ENCODE measurements at places on chromosomes 11 and 22. TPM values are rescaled to one million over a fixed set of nuclear protein-coding genes. Genes with fewer than 3 reads are reported as not detected.

DNA sequence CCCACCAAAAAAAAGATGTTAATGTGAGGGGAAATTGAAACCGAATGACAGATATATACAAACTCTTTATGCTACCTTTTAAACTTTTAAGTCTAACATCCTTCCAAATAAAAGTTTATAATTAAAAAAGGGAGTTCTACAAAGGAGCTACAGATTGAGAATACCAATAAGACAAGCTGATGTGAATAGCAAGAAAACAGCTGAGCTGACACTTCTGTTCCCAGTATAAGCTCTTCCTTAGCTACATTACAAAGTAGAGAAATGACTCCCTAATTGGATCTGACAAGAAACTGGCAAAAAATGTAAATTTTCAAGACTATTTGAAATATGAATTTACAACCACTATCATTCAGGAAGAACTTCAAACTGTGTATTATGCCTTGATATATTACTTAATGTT is 294.6 kb upstream of the SYN3 start:
- H3K36me3 ChIP-seq: no peaks in the 10 kb centered on the region
- H3K4me3 ChIP-seq: no peak overlapping the region
- H3K4me1 ChIP-seq: peaks cover 5% of the 10 kb centered on the region
- no peak for DNase-seq

DNA sequence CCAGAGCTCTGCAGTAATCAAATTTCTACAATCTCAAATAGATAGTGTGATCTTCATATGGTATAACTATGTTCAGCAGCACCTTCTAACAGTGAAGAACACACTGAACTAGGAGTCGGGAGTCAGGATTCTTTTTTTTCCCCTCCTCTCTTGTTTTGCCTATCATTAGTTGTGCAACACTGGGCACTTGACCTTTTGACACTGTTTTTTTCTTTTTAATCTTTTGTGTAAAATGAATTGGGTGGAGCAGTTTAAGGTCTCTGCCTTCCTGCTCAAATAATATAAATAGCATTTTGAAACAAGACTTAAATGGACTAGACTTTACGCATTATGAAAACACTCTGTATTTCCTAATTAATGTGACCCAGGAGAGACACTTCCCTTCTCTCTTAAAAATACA is 39.7 kb downstream of the CTSC start:
- H3K27me3 ChIP-seq: no peaks in the 10 kb centered on the region
- H3K4me1 ChIP-seq: no peaks in the 10 kb centered on the region
- H3K36me3 ChIP-seq: no peaks in the 10 kb centered on the region
- H3K4me3 ChIP-seq: no peak overlapping the region

- no peak for DNase-seq
- H3K27ac ChIP-seq: no peak overlapping the region
- H3K36me3 ChIP-seq: no peaks in the 10 kb centered on the region
Observed at GRCh38 chr11:78921509-78921908, 346.8 kb upstream of the NARS2 start.

- no peak for DNase-seq
- H3K27ac ChIP-seq: no peak overlapping the region
- no peaks in the 10 kb centered on the region for H3K27me3 ChIP-seq
- H3K4me3 ChIP-seq: no peak overlapping the region
- H3K36me3 ChIP-seq: no peaks in the 10 kb centered on the region
Observed at GRCh38 chr11:94152678-94153065, 24.0 kb downstream of the PANX1 start.

GRCh38 chr11:14376920-14377319 is 17.9 kb upstream of the RRAS2 start:
- no peak overlapping the region for H3K27ac ChIP-seq
- DNase-seq: no peak
- H3K27me3 ChIP-seq: no peaks in the 10 kb centered on the region
- H3K4me1 ChIP-seq: peaks cover 13% of the 10 kb centered on the region
- H3K4me3 ChIP-seq: no peak overlapping the region

DNA sequence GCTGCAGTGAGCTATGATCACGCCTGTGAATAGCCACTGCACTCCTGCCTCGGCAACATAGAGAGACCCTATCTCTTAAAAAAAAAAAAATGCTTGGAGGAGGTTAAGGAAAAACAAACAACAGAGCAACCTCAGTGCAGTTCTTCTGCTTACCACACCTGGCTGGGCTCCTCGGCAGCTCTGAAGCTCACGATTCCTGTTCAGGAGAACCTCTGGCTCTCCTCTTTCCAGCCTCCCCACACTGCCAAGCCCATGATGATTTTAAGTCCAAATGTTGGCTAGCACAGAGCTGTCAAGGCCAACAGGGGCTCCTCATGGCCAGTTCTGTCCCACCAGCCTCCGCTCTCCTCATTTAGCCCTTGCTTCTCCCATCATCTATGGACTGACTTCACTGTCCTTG is 69.7 kb upstream of the ARFGAP3 start:
- H3K4me1 ChIP-seq: peaks cover 25% of the 10 kb centered on the region
- no peak overlapping the region for H3K27ac ChIP-seq
- no peak for DNase-seq
- no peak overlapping the region for H3K4me3 ChIP-seq

- H3K36me3 ChIP-seq: no peaks in the 10 kb centered on the region
- 0 out of 2 replicates have a peak, but pooled peaks cover 3% of the 10 kb centered on the region for H3K27me3 ChIP-seq
- no peak for DNase-seq
- no peaks in the 10 kb centered on the region for H3K4me1 ChIP-seq
- H3K27ac ChIP-seq: no peak overlapping the region
Observed at GRCh38 chr11:31922450-31922849, 111.3 kb upstream of the PAX6 start.

GRCh38 chr22:32567544-32567943 is 92.9 kb downstream of the FBXO7 start:
- H3K36me3 ChIP-seq: no peaks in the 10 kb centered on the region
- H3K27me3 ChIP-seq: no peaks in the 10 kb centered on the region
- no peak for DNase-seq

DNA sequence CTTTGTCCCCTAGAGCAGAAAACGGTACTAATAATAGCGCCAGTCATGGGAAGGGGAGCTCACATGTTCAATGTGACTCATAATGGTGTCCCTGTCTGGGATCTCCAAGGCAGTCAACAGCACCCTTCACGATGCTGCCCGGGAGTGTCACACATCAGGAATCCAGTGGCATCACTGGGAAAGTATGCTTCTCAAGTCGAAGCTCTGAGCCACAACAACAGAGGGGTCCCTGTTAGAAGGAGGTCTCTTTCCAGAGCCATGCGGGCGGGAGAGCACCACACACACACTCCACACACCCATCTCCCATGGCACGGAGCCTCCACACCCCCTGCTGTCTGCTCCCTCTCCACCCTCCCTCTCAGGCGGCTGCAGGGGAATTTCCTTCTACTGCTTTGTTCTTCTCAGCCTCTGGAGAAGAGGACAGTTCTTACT is 119.7 kb downstream of the ETS1 start:
- peaks cover 80% of the 10 kb centered on the region for H3K36me3 ChIP-seq
- H3K27me3 ChIP-seq: no peaks in the 10 kb centered on the region

GRCh38 chr11:22234743-22235142 is 41.9 kb downstream of the ANO5 start:
- H3K27ac ChIP-seq: no peak overlapping the region
- no peak overlapping the region for H3K4me3 ChIP-seq
- no peak for DNase-seq
- H3K27me3 ChIP-seq: no peaks in the 10 kb centered on the region
- H3K36me3 ChIP-seq: no peaks in the 10 kb centered on the region

DNA sequence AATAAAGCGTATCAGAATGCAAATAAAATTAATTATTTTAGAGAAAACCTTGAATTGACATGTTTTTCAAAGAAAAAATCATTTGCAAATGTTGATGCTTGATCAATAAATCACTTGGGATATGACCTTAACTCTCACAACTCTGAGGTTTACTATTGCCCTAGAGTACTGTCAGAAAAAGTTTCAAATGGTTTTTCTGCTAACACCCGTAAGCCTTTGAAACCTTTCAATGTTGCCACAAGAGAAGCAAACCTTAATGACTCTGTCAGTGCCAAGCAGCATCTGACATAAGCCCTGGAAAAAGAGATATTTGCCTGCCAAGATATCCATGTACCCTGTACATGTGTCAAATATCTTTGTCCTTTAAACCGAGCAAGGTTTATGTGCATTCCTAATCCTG is 384.3 kb upstream of the ARHGAP42 start:
- no peaks in the 10 kb centered on the region for H3K4me1 ChIP-seq
- no peak for DNase-seq
- H3K27me3 ChIP-seq: no peaks in the 10 kb centered on the region
- H3K27ac ChIP-seq: no peak overlapping the region

Gene CARNS1
- total RNA-seq: not detected

Gene ASCL2
- not detected for total RNA-seq

Gene MAJIN
- not detected for total RNA-seq

Gene GDPD5
- 2.5 TPM for total RNA-seq

Gene MPEG1
- total RNA-seq: not detected

Gene RCN1
- total RNA-seq: 110 TPM

Gene HMOX1
- 6.9 TPM for total RNA-seq

Gene CHRNA10
- total RNA-seq: 0.71 TPM

Measured in SJSA1 (cell line).